ENCODE measurements at places on chromosomes 7 and 10.

- DNase-seq, result no peak
Observed at GRCh38 chr7:117889611-117890010, 16.4 kb upstream of the CTTNBP2 start.

- DNase-seq, result peak; percentile 28
Observed at GRCh38 chr7:132270517-132270916, 305.8 kb downstream of the PLXNA4 start.

DNA sequence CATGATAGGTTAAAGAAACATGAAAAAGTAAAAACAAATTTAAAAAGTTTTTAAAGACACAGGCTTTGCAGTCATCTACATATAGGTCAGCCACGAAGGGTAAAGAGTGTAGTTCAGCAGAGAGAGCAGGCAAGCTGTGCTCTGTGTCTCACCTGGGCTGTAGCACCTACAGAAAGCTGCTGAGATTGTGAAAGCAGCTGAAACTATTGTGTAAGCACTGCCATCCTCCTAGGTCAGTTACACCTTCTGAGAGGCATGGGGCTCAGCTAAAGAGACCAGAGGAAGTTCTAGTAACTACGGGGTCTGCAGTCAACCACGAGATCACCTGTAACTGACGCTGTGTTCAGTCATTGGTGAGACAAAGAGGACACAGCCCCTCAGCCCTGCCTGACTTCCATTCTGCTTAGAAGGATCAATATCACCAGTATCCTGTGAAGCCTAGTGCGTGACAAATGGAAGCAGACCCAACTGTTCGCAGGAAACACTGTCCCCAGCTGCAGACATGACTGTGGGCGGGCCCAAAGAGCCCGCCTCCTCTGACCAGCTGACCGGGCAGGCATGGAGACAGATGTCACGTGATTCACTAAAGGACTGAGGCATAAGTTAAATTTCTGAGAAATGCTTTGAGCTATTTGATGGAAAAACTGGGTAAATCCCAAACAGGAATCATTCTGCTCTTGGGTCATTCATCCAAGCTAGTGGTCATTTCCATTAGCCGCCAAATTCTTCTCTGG is 87.9 kb downstream of the EBF3 start:
- no peak for DNase-seq

GRCh38 chr10:68138526-68138925 is 29.2 kb downstream of the MYPN start:
- DNase-seq, result no peak

- peak; percentile 86 for DNase-seq
Observed at GRCh38 chr7:2109936-2110609, 122.7 kb downstream of the MAD1L1 start.

DNA sequence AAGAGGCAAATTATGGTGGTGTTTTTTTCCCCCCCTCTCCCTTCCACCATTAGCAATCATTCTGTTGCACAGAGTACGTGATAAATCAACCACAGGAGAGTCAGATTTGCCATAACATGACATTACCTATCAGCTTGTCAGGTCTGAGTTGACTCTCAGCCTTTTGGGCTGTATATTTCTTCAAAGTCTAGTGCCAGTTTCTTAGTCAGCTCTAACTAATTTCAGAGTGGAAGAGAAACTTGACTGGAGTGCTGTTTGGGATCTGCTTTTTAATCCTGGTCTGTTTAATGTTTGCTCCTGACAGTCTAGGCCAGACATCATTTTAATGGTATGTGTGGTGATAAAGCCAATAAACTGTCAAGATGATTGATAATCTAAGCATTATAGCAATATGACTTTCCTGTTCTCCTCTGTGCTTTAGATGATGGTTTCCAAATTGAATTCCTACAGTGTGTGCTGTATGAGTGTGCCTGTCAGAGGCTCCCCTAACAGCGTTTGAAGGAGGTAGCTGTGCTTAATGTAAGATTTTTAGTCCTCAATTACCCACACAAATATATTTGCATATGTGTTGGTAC is 76.9 kb downstream of the LRMDA start:
- peak; percentile 14 for DNase-seq

GRCh38 chr7:87361320-87361719 is 15.9 kb downstream of the CROT start:
- DNase-seq, result no peak

DNA sequence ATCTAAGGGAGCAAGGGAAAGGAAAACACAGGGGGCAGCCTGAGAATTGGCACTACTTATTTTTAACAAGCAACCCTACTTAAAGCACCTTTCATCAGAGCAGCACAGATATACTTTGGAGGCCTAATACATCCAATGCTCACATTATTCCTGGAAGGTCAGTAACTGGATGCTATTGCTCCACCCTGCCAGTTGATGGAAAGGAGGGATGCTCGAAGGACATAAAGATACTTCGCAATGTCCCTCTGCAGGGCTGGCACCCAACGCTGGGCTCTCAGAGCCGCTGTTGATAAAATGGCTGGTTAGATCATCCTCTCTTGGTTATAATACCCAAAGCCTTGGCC is 307.9 kb upstream of the AOAH start:
- no peak for DNase-seq

All from endothelial cell of umbilical vein (primary cell).